ENCODE measurements at places on chromosomes 7 and 10.
A peak's percentile ranks its signal among the peaks of the same experiment; 100 is the strongest.

DNA sequence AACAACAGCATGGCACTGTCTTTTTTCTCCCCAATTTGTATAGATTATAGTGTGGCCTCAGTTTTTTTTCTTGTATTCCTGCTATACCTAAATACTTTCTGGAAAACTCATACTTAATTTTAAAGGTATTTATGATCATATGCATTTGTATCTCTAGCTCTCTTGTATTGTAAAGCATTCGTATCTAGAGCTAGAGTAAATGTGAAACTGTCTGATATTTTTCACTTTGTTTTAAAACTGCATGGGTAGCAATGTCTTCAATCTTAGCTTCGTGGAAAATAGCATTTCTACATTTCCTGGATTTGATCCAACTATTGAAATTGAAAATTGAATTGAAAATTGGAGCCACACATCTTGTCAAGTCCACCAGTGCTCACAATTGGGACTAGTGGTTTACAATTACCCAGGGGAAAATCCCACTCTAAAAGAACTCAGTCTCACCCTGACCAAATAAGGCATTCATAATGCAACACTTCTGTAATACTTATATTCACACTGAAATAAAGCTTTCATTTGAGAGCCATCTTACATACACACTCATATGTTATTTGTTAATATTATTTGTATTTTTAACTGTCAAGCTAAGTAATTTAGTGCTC lies 51.3 kb upstream of the KLF6 start:
- no peak for DNase-seq

DNA sequence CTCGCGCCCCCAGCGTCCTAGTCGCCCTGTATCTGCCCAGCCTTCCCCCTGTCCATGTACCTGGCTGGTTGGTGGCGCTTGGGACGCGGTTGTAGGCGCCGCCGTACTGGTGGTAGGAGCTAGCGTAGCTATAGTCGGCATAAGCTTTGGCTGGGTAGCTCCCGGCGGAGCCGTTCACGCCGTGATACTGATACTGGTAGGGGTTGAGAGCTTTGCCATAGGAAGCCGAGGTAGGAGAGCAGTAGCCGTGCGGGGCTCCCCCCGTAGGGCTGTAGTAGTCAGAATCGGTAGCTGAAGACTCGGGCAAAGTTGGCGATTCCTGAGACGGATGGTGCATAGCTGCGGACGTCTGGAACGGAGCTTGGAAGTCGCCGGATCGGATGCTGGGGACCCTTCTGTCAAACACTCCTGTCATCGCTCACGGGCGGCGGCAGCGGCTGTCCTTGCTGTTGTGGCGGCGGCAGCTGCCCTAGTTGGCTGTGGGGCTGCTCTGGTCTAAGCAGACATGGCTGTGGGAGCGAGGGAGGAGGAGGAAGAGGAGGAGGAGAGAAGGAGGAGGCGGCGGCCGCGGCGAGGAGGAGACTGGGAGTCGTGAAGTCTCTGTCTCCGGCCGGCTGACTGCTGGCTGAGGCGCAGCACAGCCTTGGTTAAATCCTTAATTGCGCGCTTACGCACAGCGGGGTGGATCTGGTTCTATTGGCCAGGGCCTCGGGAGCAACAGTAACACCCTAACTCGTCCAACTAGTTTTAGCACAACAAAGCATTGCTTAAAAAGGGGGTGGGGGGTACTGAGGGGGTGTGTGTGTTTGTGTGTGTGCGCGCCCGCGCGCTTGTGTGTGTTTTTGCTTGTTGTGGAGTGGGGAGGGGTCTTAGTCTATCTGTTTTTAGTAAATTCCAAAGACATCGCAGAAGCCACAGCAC lies at the start of gene DLX5:
TSS of gene DLX5 (minus strand) at position 623 of the 921 bp plus-strand sequence. CDS start at position 415, 208 bp downstream.
- DNase-seq = no peak

- DNase-seq = no peak
These were observed 11.8 kb upstream of the DDIT4 start for GRCh38 chr10:72261784-72262404.

- no peak for DNase-seq
These were observed 3.7 kb upstream of the CAV1 start for GRCh38 chr7:116521046-116521664.

GRCh38 chr10:33698033-33698432 lies 363.6 kb upstream of the NRP1 start:
- no peak for DNase-seq

DNA sequence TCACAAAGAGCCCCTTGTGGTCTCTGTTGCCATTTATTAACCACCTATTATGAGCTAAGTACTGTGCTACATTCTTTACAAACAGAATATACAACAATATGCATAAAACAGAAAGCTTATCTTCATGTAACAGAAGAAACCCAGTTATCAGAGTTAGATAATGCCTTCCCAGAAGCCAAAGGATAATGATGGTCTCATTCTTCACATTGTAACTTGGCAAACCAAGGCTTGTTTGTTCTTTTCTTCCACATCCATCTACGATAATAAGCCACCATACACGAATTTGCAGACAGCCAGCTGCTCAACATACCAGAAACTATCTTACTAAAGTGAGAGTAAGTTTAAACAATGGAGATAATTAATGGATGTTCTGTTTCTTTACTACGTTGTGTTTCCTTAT lies 127.6 kb downstream of the NEBL start:
- no peak for DNase-seq

GRCh38 chr7:157476201-157476600 lies 139.4 kb downstream of the DNAJB6 start:
- no peak for DNase-seq

DNA sequence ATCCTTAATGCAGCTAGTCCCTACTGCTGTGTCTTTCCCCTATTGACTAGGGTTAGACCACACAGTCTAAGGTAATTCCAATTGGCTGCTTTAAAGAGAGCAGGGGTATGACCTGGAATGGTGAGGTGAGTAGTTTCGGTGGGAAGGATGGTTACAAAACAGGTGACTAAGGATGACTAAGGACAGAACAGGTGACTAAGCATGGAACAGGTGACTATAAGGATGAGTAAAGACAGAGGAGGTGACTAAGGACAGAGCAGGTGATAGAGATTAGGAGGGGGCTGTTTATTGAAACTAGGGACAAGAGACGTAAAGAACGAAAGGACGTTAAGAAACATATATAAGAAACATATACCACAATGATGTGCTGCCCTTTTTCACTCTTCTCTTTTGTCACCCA lies 145.1 kb upstream of the TMEM106B start:
- DNase-seq = no peak

DNA sequence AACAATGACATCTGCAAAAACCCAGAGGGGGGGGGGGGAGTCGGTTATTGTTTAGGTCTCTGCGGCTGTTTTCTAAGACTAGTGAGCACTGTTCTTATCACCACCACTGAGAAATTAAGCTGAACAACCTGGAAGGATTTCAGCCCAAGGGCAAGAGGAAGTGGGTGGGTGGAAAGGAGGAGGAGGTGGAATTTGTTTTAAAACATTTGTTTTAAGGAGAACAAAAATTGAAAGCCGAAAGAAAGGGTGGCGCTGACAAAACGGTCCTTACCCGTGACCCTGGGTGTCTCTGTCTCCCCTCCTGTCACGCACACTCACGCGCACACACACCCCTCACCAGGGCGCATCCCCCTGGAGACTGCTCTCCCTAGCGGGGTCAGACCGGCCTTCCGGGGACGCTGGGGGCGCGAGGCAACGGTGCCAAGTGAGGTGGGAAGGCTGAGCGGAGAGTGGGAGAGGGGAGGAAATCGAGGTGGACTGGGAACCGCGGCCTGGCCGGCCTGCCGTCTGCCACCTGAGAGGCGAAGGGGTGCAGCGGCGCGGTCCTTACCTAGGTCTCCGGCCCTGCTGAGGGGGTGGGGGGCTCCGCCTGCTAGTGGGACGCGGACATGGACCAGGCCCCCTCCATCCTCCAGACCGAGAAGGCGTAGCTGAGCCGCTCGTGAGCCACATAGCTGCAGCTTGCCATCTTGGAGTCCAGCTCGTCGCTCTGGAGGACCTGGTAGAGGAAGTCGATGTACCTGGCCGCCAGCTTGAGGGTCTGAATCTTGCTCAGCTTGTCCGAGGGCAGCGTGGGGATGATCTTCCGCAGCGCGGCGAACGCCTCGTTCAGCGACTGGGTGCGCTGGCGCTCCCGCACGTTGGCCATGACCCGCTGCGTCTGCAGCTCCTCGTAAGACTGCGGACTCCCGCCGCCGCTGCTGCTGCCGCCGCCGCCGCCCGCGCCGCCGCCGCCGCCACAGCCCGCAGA lies 1.0 kb downstream of the TWIST1 start:
- no peak for DNase-seq

GRCh38 chr10:63210611-63211196 lies 77.6 kb downstream of the NRBF2 start:
- DNase-seq = no peak

DNA sequence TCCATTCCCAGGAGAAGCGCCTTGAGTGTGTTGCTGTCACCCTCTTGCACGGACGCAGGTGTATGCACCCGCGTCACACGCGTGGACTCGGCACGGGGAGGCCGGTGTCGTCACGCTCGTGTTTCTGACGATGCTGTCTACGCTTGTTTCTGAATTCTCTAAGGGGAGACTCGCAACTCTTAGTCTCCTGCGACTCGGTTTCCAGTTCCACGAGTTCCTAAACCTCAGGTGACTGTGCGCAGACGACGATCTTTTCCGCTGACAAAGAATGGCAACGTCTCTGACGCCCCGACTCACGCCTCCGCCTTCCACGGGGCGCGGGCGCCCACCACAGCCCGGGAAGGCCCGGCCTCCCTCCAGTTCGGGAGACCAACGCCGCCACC lies 579 bp downstream of the IDI1 start:
- no peak for DNase-seq

DNA sequence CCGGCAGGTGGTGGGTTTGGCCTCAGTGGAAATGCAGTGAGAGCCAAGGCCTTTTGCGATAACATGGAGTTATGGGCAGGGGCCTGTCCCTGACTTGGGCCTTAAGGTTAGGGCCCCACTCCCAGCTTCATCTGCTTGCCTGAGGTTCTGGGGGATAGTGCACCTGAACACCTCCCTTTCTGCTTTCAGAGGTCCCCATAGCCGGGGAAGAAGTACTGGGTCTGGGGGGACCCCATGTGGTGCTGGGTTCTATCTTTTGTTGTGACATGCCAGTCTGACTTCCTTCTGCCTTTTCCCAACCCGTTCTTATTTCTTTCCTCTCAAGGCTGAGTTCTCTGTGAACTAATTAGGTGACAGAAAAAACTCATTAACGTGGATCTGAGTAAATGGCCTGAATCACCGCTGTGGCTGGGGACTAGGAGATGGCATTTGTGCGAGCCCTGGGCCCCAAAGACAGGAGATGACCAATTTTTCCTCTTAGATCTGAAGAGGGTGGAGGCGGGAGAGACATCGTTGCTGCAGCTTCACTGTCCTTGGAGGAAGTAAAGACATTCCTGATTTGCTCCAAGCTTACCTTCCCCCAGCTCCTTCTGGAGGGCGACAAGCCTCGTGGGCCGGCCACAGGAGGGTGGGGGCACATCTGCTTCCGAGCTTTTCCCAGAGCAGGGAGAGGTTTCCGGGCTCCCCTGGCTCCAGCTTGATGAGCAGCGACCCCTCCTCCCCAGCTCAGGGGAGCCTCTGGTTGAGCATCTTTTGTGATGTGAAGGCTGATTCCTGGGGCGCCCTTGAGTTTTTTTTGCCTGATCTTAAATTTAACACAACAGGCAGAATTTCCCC lies 2.0 kb downstream of the AGAP3 start:
- DNase-seq = no peak

- no peak for DNase-seq
These were observed 1034.5 kb downstream of the REEP3 start for GRCh38 chr10:64555666-64556065.

DNA sequence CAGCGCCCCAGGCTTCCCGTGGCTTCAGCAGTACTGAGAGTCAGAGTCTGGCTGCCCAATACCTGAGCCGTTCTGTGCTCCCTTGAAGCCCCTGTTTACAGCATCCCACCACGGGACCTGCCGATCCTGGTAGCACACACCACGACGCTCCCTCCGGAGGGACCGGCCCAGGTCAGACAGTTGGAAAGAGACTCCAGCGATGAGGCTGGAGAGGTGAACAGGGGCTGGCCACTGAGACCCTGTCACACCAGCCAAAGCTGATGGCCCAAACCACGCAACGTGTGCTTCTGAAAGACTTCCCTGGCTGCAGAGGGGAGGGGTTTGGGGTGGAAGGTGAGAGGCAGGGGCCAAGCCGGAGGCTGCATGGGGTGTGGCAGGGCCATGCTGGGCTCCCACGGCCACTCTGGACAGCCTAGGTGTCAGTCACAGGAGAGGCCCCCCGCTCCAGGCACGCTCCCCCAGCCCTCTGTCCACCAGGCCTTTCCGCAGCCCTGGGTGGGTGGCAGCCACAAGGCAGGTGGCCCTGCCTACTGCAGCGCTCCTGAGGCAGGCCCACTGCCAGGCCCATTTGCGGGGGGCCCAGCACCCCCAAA lies 140.2 kb upstream of the CHST15 start:
- DNase-seq = no peak

- no peak for DNase-seq
These were observed 68.1 kb upstream of the SFMBT2 start for GRCh38 chr10:7478727-7479457.

DNA sequence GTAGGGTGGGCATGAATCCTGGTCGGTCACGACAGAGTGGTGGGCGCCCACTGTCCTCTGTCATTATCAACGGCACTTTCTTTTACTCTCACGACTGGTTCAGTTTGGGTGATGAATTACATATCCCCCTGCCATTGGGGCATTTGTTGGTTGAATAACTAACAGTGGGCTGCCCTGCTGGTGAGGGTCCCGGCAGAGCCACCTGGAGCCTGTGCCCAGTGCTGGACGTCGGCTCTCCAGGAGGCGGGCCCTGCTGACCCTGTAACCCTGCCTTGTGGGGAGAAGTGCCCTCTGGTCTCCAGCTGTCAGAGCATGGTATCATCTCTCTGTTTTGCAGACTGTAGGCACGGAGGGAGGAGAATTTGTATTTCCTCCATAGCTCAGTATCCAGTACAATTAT lies 199.1 kb downstream of the GLRX3 start:
- DNase-seq = no peak

DNA sequence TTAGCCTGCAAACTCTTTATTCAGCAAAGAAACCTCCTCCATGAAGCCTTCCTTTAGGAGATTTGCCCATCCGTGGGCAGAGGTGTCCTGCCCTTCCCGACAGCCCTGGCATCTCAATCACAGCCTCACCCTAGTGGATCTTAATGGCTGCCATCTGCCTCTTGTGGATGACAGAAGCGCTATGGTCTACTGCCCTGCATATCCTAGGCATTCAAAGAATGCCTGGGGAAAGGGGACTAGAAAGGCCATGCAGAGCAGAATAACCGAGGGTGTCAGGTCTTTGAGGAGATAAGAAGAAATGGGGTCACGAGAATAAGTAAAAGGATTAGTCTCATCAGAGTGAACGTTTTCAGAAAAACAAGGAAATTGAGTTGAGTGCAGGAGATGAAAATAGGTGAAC lies 57.7 kb upstream of the SPOCK2 start:
- DNase-seq = no peak

GRCh38 chr10:124741281-124741921 lies 2.8 kb downstream of the FAM53B start:
- peak; percentile 76 for DNase-seq

- no peak for DNase-seq
These were observed 24.8 kb downstream of the TBATA start for GRCh38 chr10:70760271-70760787.

DNA sequence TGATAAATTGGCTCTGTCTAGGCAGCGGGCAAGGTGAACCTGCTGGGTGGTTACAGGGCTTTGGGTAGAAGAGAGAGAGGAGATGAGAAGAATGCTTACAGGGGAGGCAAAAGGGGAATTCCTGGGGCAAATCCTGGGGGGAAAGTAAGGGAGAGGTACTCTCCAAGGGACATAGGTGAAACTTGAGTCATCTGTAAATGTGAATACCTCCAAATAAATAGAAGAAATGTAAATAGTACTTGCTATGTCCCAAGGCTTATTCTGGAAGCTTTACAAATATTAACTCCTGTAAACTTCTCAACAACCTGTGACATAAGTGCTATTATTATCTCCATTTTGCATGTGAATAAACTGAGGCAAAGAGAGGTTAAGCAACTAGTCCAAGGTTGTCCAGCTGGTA lies 57.7 kb upstream of the CDK13 start:
- DNase-seq = no peak
